ENCODE measurements at places on chromosomes 1 and 21. TPM values are rescaled to one million over a fixed set of nuclear protein-coding genes. Genes with fewer than 3 reads are reported as not detected.
A peak's percentile ranks its signal among the peaks of the same experiment; 100 is the strongest.

- no peak for DNase-seq
These were observed 155.8 kb downstream of the RYR2 start for GRCh38 chr1:237197470-237198425.

DNA sequence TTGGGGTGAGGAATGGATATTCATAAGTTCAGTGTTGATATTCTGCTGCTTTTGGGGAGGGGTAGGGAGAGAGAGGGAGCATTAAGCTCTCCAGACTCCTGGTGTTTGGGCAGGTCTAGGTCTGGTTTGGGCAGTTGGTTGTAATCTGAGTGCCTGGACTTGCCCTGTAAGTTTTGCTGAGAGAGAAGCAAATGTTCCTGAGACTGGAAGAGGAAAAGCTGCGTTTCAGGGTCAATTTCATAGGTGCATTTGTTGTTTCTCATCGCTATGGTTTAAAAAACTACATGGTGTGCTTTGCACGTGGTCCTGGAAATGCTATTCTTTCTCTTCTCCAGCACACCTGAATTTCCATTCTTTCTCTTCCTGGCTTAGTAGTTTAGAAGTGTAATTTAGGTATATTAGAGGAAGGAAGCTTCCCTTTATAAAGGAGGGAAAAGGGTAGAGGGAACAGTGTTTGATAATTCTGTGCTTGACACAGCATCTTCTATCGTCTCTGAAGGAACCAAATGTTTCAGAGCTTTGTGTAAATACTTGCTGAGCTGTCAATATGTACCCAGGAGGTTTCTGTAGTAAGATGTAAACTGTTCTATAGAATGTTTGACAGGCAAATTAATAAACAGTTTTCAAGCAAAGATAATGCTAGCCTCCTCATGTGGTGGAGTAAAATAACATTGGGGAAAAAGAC, 6.3 kb downstream of the ARID1A start:
- no peak for DNase-seq

GRCh38 chr1:211132721-211133392, 1.1 kb downstream of the KCNH1 start:
- DNase-seq: no peak

- DNase-seq: no peak
These were observed 9.8 kb downstream of the BARHL2 start for GRCh38 chr1:90707363-90707710.

- DNase-seq: no peak
These were observed 30.4 kb upstream of the COG2 start for GRCh38 chr1:230611878-230612235.

DNA sequence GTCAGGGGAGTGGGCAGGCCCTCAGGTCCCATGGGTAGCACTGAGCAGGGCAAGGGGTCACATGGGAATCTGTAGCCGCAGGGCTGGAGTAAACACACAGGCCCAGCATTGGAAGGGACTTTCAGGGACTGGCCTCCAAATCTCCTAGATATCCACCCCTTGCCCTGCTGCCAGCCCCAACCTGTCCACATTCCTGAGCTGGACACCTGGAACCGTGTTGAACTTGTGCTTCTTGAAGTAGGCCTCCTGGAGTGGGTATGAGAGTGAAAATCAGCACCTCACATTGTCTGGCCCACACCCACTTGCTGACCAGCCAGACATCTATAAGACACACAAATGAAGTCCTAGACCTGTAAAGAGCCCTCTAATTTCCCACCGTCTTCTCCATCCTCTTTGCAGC, 7.7 kb downstream of the POMGNT1 start:
- DNase-seq: no peak

- no peak for DNase-seq
These were observed 281.0 kb upstream of the POU3F1 start for GRCh38 chr1:38327559-38327973.

DNA sequence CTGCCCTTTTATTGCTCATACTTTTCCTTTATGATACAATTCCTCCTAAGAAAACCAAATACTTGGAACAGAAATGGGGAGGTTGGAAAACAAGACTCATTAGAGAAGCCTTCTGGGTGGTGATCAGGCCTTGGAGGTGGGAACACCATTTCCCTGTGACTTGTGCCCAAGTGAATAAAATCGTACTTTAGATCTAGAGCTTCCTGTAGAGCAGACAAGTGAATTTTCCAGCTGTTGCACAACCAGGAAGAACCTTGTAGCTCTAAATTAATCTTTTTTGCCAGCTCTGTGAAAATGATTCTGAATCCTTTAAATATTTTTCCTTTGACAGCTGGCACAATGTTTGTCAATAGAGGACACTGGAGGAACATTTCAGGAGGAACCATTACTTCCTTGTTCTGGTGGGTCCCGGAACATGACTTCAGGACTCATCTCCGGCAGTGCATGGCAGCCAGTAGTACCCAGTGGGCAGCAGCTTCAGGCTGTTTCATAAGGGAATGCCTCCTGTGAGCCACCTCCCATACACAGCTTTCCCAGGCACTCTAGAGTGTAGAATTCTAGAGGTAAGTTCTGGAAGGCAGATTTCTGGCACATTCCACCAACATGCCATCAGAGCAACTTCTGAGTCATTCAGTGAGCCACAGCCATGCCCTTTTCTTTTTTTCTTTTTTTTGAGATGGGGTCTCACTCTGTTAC, 5.5 kb upstream of the SNAPIN start:
- no peak for DNase-seq

DNA sequence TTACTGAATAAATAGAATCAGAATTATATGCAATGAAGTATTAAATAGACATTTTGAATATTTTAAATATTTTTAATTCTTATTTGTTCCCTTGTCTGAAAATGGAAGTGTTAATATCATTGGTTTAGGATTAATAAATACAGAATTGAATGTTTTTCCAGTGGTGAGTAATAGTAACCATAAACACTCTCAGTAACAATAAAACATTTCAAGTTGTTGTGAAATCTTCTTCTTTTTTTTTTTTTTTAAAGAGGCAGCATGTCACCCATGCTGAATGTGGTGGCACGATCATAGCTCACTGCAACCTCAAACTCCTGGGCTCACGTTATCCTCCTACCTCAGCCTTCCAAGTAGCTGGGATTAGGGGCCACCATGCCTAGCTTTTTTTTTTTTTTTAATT, 86.2 kb upstream of the ZBTB18 start:
- DNase-seq: no peak

GRCh38 chr1:116855191-116855619, 54.5 kb upstream of the PTGFRN start:
- no peak for DNase-seq

GRCh38 chr1:36366091-36366661, 19.5 kb downstream of the STK40 start:
- no peak for DNase-seq

DNA sequence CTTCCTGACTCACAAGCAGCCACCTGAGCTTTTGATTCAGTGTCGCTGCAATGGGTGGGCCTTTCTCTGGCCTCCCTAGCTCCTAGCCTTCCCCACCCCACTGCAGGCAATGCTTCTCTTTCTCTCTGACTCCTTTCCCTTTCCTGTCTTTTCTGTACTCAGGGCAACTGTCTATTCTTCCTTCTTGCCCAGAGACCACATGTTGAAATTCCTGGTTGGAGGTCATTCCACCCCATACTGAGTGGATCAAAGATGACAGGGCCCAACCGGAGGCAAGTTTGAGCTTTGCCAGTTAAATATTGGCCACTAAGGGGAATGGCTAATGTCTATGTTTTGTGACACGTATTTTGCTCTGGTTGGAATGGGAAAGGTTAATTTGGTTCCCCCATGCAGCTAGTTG, 65.2 kb upstream of the ARID1A start:
- no peak for DNase-seq

- DNase-seq: no peak
These were observed 75.2 kb downstream of the KIFAP3 start for GRCh38 chr1:169999331-169999741.

DNA sequence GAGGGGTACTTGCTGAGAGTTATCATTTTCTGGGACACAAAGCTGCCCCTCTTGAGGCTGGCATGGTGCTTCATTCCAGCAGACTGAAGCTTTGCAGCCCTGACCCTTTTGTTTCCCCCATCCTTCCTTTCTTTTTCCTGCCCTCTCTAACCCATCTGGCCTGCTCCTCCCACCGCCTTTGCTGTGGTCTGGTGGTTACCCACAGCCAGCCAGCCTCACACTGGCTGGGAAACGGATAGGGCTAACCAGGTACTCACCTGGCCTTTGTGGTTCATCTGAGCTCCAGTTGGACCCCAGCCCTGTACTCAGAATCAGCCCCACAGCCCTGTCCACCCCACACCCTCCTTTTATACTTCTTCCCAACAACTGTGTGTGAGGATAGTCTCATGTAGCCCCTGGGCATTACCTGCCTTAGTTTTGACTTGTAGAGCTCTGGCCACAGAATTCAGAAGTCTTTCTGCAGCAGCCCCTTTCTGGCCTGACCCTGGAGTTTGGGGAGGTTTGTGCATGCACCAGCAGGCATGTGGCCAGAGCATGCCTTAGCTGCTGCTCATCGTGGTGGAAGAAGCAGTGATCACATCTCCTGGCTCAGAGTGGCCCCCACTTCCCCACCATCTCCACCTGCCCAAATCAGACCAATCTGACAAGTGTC, 138.0 kb downstream of the TRABD2B start:
- no peak for DNase-seq

- DNase-seq: no peak
These were observed 706 bp downstream of the CREB3L4 start for GRCh38 chr1:153968408-153968807.

DNA sequence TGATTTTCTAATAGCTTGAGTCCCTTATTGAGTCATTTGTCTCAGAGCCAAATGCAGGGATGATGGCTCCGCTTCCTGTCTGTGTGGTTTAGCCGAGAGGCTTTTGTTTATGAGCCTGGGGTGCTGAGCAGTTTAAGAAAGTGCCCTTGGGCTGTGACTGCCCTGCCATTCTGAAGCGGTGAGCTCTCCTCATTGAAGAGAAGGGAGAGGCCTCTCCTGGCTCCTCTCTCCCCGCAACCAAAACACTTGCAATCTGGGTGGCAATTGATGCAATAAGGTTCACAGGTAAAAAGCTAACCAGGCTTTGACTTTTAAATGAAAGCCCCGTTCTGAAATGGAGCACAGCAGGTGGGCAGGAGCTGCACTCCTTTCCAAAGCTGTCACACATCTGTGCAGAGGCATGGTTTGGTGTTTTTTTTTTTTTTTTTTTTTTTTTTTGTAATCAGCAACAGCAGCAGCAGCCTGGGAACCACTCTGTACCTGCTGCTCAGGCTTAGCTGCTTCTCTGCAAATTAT, 403.7 kb downstream of the SIPA1L2 start:
- DNase-seq: no peak

DNA sequence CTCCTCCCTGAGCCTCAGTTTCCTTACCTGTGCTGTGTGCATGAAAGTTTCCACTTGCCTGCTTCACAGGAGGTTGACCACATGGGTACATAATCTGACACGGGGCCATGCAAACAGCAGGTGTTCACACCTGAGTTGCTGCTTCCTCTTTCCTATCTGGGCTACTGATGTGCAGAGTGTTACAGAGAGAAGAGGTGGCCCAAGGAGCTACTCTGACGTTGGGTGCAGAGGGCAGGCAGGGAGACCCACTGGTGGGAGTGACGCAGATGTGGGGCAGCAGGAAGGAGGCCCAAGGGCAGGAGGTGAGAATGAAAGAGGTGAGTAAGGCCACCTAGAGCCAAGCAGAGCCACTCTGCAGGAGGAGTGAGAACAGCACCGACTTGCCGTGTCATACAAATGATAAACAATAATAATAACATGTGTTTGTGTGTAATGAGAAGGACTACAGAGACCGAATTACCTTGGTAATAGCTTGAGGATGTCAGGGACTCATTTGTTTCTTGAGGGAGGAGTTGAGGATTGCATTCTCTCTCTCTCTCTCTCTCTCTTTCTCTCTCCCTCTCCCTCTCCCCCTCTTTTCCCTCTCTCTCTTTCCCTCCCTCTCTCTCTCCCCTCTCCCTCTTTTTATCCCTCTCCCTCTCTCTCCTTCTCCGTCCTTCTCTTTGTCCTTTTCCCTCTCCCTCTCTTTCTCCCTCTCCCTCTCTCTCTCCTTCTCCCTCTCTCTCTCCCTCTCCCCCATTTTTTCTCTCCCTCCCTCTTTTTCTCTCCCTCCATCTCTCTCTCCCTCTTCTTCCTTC, 87.4 kb upstream of the IGSF21 start:
- peak; percentile 18 for DNase-seq

DNA sequence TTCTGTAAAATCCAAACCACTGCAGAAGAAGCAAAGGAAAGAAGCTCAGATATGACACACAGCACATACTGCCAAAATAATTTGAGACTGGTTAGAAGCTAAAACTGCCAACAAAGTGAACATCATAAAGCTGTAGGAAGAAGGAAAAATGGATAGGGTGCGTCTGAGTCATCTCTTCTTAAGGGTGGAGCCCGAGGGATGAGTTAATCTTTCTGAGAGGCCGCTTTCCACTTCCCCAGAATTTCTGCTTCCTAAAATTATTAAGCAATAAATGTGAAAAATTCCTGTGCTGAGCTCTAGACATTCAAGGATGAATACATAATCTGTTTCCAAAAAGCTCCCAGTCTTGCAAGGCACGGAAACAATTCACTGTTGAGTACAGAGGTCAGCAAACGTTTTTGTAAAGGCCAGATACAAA, 20.1 kb downstream of the PPT1 start:
- no peak for DNase-seq

DNA sequence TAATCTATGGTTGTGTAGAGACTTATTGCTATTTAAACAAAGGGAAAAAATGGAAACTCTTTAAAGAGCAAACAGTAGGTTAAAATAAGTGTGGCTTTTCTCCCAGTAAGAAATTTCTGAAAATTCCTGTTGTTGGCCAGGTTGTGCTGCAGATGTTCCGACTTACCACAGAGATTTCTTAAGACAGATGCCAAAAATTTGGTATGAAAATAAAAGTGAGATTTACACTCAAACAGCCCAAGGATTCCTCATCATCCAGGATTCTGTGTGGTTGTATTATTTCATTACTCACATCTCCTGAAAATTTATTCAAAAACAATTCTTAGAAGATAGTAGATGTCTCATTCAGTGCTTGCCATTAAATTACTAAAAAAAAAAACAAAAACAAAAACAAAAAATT, 296.7 kb upstream of the PTBP2 start:
- no peak for DNase-seq

- DNase-seq: no peak
These were observed 32.5 kb downstream of the MX1 start for GRCh38 chr21:41458559-41458958.

GRCh38 chr1:207818971-207819451, 67.2 kb downstream of the CD46 start:
- DNase-seq: no peak

DNA sequence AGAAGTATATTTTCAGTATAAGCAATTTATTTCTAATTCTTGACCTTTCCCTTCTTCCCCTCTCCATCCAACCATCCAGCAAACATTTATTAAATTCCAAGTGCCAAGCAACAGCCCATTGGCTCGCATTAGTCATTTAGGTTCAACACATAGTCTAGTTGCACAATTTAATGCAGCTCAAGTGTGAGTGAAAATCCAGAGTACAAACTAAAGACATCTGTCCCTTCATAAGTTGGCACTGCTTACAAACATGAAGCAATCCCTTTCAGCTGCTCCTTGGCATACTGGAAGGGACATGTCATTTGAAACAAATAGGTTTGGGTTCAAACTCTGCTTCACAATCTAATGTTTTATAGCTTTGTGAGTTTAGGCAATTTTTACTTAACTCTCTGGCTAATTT, 10.7 kb downstream of the CASQ2 start:
- no peak for DNase-seq

The KCNE2 gene
- not detected for total RNA-seq

The PTCH2 gene
- total RNA-seq: 1.9 TPM

The TNFRSF14 gene
- total RNA-seq: 118 TPM

The DCDC2B gene
- total RNA-seq: 0.22 TPM

The ACKR1 gene
- not detected for total RNA-seq

The TAF1A gene
- total RNA-seq: 27.6 TPM

The FCGR3B gene
- total RNA-seq: 2.7 TPM

The MXRA8 gene
- not detected for total RNA-seq

The SPRR1A gene
- not detected for total RNA-seq

The URB2 gene
- total RNA-seq: 38.2 TPM

The TTC34 gene
- total RNA-seq: 0.56 TPM

All from natural killer cell treated with Interleukin-12 subunit alpha and Interleukin-12 subunit beta and Interleukin-15 and Interleukin-18, amount 100 ng/mL, for 72 hours (primary cell).